Omental fat pad (tissue), 4 donors: ENCODE measurements at places on chromosomes 16 and 17. TPM values are rescaled to one million over a fixed set of nuclear protein-coding genes. Genes with fewer than 3 reads are reported as not detected.

The ZNF48 gene
- 5.4 TPM for total RNA-seq

The CYGB gene
- total RNA-seq: 46.2 TPM

GRCh38 chr17:29158488-29159275, 21.5 kb downstream of the MYO18A start:
- DNase-seq: no peak

- DNase-seq: no peak
Measured at GRCh38 chr17:65688307-65688706, 126.9 kb upstream of the AXIN2 start.
